ENCODE measurements at places on chromosomes 6 and 20.
A peak's percentile ranks its signal among the peaks of the same experiment; 100 is the strongest.

- DNase-seq, result no peak
These were observed 81.1 kb upstream of the SNAP25 start for GRCh38 chr20:10137533-10137932.

DNA sequence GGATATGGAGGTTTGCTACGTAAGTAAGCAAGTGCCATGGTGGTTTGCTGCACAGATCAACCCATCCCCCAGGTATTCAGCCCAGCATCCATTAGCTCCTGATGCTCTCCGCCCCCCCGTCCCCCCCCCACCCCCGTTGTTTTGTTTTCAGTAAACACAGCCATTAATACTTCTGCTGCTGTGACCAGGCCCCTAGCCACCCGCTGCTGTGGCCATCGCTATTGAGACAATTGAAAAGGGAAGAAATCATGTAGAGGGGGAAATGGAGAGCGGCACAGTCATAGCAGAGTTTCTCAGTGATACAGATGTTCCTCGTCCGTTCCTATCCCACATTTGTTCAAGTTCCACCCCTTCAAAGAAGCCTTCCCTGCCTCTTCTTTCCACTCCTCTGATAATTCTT lies 24.9 kb downstream of the SLC35D3 start:
- peak; percentile 67 for DNase-seq

- DNase-seq, result peak; percentile 84
These were observed 82.4 kb downstream of the RTN4IP1 start for GRCh38 chr6:106546691-106547414.

GRCh38 chr20:61881416-61881815 lies 184.3 kb downstream of the TAF4 start:
- no peak for DNase-seq

- no peak for DNase-seq
These were observed 41.2 kb upstream of the POLR1H start for GRCh38 chr6:30019819-30020218.

DNA sequence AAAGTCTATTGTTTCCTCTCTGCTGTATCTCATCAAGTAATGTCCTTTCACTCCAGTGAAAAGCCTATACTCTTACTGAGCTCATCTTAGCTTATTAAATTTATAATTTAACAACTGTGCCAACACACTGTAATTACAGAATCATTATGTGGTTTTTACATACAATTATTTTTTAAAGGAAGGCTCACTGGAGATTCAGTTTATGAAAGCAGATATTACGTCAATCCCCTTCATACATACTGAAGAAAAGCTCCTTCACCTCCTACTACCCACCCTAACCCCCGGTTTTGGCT lies 28.1 kb downstream of the ARHGAP18 start:
- DNase-seq, result peak; percentile 7

DNA sequence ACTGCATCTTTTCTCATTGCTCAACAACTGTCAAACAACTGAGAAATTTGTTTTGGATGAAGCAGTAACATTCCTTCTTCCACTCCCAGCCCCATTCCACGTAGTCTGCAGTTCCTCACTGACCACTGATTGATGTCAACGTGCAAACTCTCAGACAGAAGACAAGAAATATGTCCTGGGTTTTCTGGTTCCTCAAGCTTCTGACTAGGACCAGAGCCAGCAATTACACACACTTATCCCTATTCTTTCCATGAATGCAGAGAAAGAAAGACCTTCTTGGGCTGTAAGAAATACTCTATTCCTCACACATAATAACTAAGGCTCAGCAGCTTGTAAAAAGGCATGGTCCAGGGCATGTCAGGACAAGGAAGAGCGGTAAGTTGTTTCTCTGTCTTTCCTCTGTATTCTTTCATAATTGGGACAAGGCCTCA lies 790.1 kb upstream of the SLC35B3 start:
- no peak for DNase-seq

GRCh38 chr6:170445971-170446370 lies 107.1 kb downstream of the PSMB1 start:
- DNase-seq, result no peak

Measured in NCI-H1417 (cell line).